Stimulated activated CD8-positive, alpha-beta memory T cell treated with anti-CD3 and anti-CD28 coated beads, Interleukin-12 subunit alpha, Interleukin-12 subunit beta, amount 100 ng/mL, for 4 hours (primary cell): ENCODE measurements at places on chromosomes 12 and 14.

DNA sequence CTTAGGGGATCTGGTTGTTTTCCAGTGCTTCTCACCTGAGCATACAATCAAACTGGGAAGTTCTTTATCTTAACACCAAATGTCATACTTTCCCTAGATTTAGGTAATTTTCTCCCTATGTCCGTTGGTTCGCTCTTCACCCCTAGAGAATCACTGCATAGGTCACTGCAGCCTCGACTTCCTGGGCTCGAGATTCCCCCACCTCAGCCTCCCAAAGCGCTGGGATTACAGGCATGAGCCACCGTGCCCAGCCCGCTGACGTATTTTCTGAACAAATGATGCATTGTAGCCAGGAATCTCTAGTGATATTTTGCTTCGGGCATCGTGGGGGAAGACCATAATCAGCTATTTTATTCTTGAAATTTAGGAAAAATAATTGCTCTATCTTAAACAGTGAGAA, 1.1 kb upstream of the RPL41 start:
- DNase-seq, result no peak

DNA sequence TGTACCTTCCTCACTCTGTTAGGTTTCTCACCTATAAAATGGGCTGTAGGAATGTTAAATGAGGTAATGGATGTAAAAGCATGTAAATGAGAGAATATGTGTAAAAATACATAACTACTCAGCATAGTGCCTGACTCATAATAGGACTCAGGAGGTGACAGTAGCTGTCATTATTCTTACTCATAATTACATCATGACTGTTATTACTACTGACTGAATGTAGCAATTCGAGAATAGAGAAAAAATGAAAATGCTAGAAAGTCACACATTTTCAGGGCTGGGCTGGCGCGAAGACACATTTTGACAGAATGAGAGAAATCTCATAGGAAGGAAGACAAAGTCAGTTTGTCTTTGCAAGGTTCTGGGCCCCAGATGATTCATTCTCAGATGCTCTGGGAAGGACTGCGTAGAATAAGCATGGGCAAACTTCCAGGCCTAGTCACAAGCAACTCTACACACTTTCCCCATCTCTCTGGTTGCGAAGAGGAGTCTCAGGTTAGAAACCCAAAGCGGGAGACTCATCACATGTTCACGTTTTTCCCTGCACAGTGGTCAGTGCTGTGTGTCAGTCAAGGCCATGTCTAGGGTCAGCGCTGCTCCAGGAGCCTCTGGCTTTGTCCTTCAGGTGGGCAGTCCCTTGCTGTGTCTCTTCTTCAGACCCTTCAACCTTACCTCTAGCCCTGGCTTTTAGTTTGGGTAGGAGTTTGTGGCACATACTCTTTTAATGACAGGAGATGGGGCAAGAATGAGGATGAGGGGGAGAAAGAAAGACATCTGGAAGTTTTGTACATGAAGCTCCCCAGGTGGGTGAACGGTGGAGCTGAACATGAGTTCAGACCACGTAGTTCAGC, 8.4 kb downstream of the GPRC5A start:
- DNase-seq, result no peak

DNA sequence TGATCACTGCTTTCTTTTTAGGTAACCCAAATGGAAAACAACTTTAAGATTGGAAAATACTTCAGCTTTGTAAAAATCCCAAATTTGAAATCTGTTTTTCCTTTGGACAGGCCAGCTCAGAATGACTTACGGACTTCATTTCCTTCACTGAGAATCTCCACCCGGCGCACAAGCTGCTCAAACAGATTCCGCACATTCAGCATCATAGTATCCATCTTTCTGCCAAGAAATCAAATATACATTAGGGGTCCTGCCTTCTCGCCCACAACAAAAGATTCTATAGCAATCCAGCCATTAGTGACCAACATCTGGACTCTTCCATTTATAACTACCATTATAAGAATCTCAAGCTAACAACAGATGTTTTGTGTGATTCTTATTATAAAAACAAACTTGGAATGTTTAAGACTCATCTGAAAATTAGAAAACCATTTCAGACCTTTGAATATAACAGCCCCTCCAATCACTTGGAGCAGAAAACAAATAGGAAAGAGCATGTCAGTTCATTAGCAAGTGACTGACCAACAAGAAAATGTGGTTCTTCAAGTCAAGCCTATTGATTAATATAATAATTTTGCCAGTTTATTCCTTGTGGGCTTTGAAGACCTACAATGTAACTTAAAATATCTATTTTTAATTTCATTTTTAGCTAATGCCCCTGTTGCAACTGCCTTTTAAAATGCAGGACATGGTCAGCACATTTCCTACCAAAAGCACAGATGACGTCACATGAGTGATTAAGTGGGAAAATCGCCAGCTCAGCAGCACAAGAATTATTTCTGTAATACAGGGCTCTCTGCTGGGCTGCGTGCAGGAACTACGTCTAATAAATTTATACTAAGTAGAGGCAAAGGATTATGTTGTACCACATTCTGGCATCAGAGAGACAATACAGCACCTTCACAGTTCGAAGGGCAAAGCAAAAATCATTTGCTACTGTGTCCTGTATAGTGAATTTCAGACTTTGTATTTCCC, 8.5 kb downstream of the RACGAP1 start:
- DNase-seq, result no peak

DNA sequence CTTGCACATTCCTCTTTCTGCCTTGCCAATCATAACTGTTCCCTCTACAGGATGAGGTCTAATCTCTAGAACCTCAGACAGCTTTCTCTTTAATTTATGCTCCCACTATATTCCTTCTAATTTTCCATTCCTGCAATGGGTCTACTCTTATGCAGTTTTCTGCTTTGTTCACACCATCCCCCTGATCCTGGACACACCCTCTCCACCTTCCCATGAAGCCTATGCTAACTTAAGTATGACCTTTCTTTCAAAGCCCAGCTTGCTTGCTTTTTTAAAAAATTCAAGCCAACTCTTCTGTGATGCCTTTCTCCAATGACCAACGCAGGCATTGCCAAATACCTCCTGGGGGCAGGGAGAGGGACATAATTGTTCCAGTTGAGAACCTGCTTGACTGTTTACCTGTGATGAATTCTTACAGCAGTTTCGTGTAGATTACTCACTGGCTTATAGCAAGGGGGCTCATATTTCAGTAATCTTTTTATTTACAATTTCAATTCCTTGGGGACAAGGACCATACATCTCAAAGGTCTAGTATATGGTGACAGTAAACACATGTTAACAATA, 7.8 kb downstream of the SLC38A1 start:
- no peak for DNase-seq

- peak; percentile 94 for DNase-seq
These were observed 9.2 kb downstream of the PHB2 start for GRCh38 chr12:6961278-6961694.

DNA sequence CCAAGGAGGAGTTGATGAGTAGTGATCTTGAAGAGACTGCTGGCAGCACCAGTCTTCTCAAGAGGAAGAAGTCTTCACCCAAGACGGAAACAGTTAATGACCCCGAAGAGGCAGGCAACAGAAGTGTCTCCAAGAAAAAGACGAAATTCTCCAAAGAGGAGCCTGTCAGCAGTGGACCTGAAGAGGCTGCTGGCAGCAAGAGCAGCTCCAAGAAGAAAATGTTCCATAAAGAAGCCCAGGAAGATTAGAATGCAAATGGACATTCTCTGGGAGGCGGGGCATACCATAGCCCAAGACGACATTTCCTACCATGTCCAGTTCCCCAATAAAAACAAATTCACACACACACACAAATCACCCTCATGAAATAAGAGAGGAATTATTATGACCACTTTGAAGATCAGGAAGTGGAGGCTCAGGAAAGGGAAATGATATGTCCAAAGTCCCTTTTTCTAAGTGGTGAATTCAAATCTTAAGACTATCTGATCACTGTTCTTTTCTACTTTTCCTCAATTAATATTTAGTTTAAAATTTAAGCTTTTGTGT, 131.8 kb downstream of the PAWR start:
- no peak for DNase-seq
